Hair follicular keratinocyte (primary cell): ENCODE measurements at places on chromosomes 1 and 21. TPM values are rescaled to one million over a fixed set of nuclear protein-coding genes. Genes with fewer than 3 reads are reported as not detected.

The DENND2D gene
- total RNA-seq = 22.6 and 22.7 TPM in 2 replicates

The NR1I3 gene
- not detected in 2 replicates for total RNA-seq

The GPR25 gene
- total RNA-seq = not detected in 2 replicates

The C1QA gene
- not detected in 2 replicates for total RNA-seq

The GOLPH3L gene
- 13.9 and 17.6 TPM in 2 replicates for total RNA-seq

The CD34 gene
- not detected in 2 replicates for total RNA-seq

The KIF14 gene
- total RNA-seq = 6.1 and 17.7 TPM in 2 replicates

The SMCP gene
- not detected in 2 replicates for total RNA-seq

The ADAMTSL4 gene
- total RNA-seq = 8.5 and 18.4 TPM in 2 replicates

The ANXA9 gene
- total RNA-seq = 0.31 and 0.61 TPM in 2 replicates

The IFNLR1 gene
- 5.3 and 6.7 TPM in 2 replicates for total RNA-seq

The C1orf74 gene
- total RNA-seq = 6.0 and 11.0 TPM in 2 replicates

The SLC1A7 gene
- not detected in 2 replicates for total RNA-seq

The MTARC2 gene
- total RNA-seq = 0.70 and 2.5 TPM in 2 replicates

The CHIA gene
- not detected in 2 replicates for total RNA-seq

The MARCKSL1 gene
- total RNA-seq = 11.9 and 18.0 TPM in 2 replicates

The UTS2 gene
- total RNA-seq = not detected in 2 replicates

The OR2L13 gene
- total RNA-seq = 0.08 and 0.23 TPM in 2 replicates

The FMOD gene
- total RNA-seq = 0.42 and 2.0 TPM in 2 replicates

The FMO3 gene
- not detected in 2 replicates for total RNA-seq

The CYYR1 gene
- total RNA-seq = 7.6 and 10.9 TPM in 2 replicates

The CYP2J2 gene
- 2.4 and 3.5 TPM in 2 replicates for total RNA-seq

The SH3BP5L gene
- 18.4 TPM in 2 replicates for total RNA-seq

The CFAP141 gene
- total RNA-seq = not detected in 2 replicates

The PTGER3 gene
- not detected in 2 replicates for total RNA-seq

The AMPD1 gene
- not detected in 2 replicates for total RNA-seq

The FLG2 gene
- not detected in 2 replicates for total RNA-seq

The AXDND1 gene
- total RNA-seq = not detected in 2 replicates

The RHCE gene
- total RNA-seq = 0.31 and 0.95 TPM in 2 replicates

The ITGB2 gene
- 1.6 and 3.5 TPM in 2 replicates for total RNA-seq

The TMPRSS15 gene
- not detected in 2 replicates for total RNA-seq

The DEDD gene
- total RNA-seq = 21.9 and 23.2 TPM in 2 replicates

The LMO4 gene
- total RNA-seq = 30.2 and 56.4 TPM in 2 replicates

The GJC2 gene
- total RNA-seq = 0.38 and 0.86 TPM in 2 replicates

The SPRR2E gene
- 1.1 TPM in 1 of 2 replicates, not detected in the other for total RNA-seq

The TMCO2 gene
- not detected in 2 replicates for total RNA-seq

The TDRD10 gene
- not detected in 2 replicates for total RNA-seq

The ATF6 gene
- total RNA-seq = 15.8 and 19.1 TPM in 2 replicates

The ATP8B2 gene
- total RNA-seq = 16.8 and 20.8 TPM in 2 replicates

The EEIG2 gene
- total RNA-seq = 2.1 and 2.7 TPM in 2 replicates

The IGSF8 gene
- total RNA-seq = 33.8 and 41.4 TPM in 2 replicates

The MRPL9 gene
- total RNA-seq = 79.4 and 95.0 TPM in 2 replicates

The LORICRIN gene
- not detected in 2 replicates for total RNA-seq

The TMCC2 gene
- 1.8 and 2.1 TPM in 2 replicates for total RNA-seq
